ENCODE measurements at places on chromosomes 2 and 18.

DNA sequence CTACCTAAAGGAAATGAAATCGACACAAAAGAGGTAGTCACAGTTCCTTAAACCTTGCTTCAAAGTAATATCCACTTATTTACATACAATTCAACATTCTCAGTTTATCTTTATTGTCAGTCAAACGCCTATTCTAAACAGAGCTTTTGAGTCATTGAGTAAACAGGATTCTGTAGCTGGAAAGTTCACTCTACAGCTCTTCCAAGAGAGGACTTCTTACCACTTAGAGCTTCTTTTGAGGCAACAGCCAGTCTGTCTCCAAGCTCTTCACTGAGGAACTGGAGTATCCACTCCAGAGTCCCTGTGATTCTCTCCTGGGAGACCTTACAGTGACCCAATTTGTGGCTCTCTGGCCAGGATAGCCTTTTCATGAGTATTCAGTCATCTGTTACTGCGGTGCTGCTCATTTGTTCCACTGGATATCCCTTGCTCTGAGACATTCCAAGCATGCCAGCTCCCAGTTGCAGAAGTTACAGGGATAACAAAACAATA lies 210.9 kb upstream of the OSR1 start:
- DNase-seq, result no peak

DNA sequence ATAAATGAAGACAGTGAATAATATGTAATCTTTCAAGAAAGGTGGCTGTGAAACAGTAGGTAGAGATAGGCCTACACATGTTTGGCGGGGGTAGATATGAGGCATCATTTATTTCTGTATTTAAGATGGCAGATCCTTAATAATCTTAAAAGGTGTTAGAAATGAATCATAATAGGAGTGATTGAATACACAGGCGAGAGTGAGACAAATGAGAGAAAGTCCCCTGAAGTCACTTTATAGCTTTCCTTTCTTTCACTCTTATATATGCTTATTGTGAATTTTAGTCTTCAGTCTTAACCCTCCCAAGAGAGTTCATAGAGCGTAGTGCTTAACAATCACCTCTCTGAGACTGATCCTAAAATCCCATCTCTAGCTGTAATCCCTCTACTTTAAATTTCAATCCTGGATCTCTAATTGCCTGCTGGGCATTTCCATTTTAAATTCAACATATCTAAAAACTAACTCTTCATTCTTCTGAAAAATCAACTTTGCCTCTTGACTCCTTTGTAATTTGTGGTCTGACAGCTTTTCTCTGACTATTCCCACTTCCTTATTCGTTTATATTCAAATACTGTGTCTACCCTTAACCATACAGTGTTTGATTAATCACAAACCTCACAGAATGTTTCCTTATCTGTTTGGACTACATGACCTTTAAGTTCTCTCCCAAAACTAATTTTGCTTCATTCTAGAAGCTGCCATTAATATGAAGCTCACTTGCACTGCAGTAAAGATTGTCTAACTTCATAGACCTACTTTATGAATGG lies 463.7 kb upstream of the FSIP2 start:
- DNase-seq, result no peak

GRCh38 chr2:9232886-9233285 lies 26.3 kb downstream of the ASAP2 start:
- DNase-seq, result no peak

DNA sequence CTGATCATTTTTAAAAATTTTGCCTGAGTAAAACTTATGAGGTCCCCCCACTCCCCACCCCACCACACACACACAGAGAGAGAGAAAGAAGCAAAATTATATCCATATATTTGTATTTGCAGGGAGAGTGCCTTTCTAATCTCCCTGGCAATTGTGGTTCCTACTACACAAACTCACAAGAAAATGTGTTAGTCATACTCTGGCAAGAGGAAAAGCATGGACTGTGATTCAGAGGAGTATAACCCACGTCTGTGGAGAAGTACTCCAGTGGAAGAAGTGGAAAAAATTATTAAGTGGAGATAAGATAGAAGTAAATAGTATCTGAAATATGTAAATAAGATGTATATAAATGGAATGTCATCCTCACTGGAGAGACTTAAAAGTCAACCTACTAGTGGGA lies 114.0 kb downstream of the DSEL start:
- DNase-seq, result no peak

DNA sequence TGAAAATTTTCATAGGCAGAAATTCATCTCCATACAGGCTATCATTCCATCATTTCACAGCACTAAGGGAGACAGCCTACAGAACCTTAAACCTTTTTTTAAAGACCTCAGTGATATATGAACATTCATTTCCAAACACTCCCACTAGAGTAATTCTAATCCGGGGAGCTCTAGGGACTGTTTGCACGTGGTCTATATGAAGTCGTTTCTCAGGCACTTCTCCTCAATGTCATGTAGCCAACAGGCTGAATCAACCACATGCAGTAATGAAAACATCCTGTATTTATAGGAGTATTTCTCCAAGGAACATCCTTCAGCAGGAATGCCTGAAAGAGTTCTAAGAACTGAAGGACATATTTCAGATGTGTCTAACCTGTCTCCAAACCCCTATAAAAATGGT lies 97.3 kb upstream of the CREB1 start:
- DNase-seq, result no peak

GRCh38 chr2:152627351-152627957 lies 89.8 kb downstream of the PRPF40A start:
- no peak for DNase-seq

GRCh38 chr2:28598484-28598883 lies 102.6 kb downstream of the PLB1 start:
- no peak for DNase-seq

DNA sequence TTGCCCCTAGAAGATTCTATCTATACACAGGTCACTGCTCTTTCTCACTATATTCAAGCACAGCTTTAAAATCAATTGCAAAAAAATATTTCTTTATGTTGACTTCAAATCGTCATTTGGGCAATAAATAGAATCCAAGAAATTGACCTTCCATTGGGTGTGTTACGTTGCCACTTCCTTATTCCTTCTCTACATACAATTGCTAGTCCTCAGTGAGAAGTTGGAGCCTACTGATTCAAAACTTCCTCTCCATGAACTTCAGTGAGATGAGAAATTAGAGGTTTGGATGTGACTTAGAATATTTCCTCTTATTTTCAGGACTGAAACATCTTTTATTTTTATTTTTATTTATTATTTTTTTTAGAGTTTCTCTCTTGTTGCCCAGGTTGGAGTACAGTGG lies 40.3 kb downstream of the PMAIP1 start:
- DNase-seq, result no peak

DNA sequence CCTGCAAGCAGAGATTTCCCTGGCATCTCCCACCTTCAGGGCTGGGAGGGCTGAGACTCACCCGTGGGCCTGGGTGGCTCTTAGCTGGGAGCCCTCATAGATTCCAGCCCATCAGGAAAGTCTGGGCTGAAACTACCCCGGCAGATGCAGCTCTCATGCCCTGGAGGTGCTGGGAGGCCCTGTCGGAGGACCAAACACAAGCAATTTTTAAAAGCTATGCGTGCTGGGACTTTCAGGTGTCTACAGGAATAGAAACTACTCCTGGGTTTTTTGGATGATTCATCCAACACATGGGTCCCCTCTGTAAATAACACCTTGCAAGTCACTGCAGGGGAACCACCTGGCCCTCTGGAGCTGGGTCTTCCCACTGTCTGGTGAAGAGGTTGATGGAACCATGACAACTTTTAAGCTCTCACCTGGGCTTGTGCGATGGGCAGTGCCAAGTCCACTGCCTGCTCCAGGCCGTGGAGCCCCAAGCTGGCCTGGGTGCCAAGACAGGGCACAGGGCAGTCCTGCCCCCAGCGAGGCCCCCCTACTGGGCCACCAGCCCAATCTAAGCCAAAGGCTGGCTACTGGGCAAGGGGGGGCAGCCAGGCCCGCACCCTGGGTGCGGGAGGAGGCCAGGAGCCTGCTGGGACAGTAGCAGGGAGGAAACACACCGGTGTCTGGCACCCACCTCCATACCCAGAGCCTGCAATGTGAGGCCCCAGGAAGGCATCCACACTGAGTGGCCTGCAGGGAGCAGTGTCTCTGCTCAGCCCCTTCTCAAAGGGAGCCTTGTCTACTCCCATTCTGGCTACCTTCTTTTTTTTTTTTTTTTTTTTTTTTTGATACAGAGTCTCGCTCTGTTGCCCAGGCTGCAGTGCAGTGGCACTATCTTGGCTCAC lies 1.1 kb upstream of the GPR55 start:
- DNase-seq, result no peak

- DNase-seq, result no peak
Measured at GRCh38 chr2:196242131-196242620, 70.8 kb upstream of the STK17B start.

DNA sequence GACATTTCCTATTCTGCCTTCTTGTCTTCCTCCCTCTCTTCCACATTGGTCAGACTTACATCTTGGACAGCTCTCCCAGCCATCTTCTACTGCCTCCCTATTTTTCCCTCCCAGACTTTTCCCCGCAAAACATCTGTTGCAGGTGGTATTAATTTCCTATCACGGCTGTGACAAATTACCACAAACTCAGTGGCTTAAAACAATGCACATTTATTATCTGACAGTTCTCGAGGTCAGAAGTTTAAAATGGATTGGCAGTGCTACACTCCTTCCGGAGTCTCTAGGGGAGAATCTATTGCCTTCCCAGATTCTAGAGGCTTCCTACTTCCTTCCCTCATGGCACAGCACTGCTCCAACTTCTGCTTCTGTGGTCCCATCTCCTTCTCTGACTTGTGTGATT lies 33.3 kb downstream of the STRADB start:
- DNase-seq, result no peak

DNA sequence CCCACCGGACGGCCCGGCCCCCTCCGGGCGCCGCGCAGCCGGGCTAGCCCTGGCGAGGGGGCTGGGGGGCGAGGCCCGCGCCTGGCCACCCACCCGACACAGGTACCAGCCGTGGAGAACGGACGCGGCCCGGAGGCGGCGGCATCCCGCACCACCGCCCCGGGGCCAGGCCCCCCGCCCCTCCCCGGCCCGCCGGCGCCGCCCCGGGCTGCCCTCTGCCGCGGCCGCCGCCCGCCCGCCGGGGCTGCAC lies 405 bp downstream of the SOS1 start:
- DNase-seq, result no peak

DNA sequence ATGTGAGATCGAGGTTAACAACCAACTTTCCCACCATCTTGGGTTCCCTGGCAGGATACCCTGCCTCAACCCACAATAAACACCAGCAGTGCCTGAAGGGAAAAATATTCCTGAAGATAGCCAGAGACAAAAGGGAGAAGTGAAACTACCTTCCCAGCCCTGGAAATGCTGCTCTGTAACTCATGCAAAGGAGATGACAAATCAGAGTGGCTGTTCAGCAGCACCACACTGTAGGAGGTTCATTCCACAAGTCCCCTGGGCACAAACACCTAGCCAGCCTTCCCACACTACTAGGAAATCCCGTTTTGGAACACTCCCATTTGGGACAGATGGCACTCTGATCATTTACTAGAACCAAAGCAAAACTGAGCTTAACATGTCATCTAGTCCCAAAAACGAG lies 190.7 kb upstream of the RBBP8 start:
- DNase-seq, result no peak

GRCh38 chr2:119011162-119011909 lies 69.3 kb downstream of the MARCO start:
- DNase-seq, result peak; percentile 59

DNA sequence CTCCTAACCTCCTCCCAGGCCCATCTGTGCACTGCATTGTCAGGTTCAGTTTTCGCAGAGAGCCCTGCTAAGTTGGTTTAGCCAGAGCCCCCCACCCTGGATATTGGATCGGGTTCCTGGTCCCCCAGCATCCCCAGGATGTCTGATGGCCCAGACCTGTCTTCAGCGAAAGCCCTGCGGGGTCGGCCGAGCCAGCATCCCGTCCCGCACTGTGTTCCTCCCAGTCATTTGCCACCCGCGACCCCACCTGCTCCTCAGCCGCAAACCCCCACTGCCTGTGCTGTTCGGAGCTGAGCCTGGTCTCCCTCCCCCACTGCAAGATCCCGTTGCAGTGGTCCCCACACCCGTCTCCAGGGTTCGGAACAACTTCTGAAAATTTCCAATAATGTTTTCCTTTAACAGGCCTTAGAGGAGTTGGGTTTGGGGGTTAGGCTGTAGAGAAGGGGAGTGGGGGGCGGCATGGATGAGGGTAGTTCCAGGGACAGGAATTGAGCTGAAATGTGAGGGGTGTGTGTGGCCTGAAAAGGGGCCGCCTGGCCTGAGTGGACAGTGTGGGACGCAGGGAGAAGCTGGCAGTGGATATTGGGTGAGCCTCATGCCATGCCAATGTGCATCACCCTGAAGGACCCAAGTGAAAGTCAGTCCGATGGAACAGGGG lies 1.6 kb upstream of the COPS9 start:
- DNase-seq, result no peak

DNA sequence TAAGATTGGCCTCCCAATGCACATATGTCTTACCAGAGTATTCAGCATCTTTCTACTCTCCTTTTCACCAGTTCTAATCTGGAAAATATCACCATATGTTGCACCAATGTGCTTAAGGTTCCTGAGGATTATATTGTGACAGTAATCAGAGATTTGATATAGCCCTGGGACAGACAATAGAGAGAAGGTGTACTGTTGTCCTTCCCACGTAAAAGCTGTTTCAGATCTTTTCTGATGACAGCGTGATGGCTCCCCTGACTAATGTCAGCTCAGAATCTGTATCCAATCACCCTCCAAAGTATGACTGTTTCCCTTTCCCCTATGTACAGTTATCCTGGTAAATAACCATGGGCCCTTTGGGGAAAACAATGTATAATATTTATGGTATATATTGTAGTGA lies 9.0 kb upstream of the MLPH start:
- no peak for DNase-seq

GRCh38 chr18:41875094-41875780 lies 79.8 kb upstream of the PIK3C3 start:
- no peak for DNase-seq

DNA sequence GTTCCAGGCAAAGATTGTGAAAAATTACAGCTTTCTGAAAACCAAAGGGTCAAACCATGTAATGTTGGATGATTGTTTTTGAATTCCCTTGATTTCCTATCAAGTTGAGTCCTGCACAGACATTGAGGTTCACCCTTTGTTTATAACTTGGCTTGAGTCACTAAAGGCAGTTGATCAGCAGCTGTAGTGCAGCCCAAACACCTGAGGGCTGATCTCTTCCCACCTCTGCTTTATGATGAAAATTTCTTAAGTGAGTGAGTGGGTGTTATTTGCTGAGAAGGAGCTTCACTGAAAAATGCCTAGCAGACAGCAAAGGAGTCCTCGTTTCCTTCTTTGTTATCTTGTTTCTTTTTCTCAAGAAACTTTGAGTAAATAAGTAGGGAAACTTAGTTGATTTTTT lies 31.9 kb upstream of the BMPR2 start:
- no peak for DNase-seq

Measured in NCI-H1930 (cell line).